ENCODE measurements at places on chromosomes 3 and 15.
A peak's percentile ranks its signal among the peaks of the same experiment; 100 is the strongest.

DNA sequence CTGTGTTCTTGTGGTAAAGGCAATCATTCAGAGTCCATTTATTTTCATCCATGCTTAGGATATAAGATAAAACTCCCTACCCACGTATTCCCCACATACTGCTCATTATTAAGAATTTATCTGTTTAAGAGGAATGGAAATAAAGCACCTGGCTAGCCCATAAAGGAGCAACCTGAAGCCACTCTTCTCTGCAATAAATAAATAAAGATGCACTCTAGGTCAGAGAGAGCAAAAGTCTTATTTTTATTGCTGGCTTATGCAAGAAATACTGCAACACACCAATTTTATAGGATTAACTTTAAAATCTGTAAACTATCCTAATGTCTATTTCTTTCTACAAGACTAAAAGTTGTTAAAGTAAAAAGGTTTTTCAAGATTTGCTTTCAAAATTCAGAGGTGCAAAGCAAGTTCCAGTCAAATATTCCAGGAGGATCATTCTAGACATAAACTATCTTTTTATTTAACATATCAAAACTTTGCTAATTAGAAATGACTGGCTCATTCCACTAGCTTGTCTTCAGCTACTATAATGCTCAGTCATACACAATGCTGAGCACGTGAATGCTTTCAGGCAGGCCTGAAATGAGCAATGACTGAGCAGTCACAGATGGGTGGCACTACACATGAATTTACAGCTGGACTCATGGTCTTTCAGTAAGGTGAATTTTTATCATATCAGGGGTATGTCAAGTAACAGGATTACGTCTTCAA is 7.1 kb downstream of the TJP1 start:
- DNase-seq, result no peak

- DNase-seq, result no peak
Observed at GRCh38 chr3:79724206-79724605, 43.6 kb downstream of the ROBO1 start.

GRCh38 chr3:24303057-24303754 is 191.4 kb downstream of the THRB start:
- no peak for DNase-seq

DNA sequence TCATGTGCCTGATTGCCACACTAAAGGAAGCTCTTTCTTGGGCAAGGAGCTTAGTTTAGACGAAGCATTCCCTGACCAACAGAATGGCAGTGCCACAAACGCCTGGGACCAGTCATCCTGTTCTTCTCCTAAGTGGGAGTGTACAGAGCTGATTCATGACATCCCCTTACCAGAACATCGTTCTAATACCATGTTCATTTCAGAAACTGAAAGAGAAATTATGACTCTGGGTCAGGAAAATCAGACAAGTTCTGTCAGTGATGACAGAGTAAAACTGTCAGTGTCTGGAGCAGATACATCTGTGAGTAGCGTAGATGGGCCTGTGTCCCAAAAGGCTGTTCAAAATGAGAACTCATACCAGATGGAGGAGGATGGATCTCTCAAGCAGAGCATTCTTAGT is 18.4 kb downstream of the SENP5 start:
- no peak for DNase-seq

DNA sequence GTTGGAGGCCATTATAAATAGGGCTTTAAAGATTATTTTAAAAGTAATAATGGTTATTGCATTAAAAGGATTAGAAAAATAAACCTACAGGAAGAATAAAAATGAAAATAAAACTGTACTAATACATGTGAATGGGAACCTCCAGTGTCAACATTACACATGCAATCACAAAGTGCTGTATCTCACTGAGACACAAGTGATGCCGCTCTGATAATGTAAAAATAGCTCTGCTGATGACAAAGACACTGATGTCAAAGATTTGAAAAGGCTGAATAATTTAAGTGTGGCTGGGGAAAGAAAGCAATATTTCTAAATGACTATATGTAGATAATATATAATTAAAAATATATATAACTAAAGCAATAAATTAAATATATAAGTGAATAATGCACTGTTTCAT is 129.1 kb upstream of the RAP2B start:
- no peak for DNase-seq

DNA sequence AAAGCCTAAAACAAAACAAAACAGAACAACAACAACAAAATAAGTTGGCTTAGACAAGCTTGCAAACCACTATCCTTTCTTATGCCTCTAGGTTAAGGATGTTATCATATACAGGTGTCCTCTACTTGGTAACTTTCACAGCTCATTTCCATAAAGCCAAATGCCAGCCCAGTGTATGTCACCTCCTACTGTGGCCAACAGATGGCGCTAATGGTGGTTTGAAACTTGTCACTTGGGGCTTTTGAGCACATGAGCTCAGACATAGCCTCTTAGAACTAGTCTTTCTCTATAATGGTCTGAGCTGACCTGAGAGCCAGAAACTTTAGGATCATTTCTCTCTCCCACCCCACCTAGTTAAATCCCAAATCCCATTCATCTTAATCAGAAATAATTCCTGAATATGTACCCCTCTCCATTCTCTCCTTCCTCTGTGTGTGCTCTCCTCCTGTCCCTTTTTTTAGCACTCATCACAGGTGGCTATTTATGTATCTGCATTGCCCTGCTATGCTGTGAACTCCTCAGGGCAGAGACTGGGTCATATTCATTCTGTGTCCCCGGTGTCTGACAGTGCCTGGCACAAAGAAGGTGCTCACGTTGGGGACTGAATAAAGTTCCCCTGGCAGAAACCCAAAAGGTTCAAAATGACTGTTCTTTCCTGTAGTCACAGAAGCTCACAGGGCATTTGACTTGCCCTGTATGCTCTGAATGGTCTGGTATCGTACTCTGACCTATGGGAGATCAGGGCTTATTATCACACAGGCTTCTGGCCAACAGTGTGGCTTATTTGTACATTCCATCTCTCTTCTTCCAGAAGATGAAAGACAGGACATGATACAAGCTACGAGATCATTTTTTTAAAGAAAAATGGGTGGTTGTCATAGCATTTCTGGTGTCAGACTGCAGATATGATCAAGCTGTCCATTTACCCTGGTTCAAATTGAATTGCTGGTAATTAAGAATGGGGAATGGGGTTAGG is 319.3 kb upstream of the AZI2 start:
- peak; percentile 18 for DNase-seq

GRCh38 chr3:101340591-101340990 is 20.2 kb upstream of the IMPG2 start:
- DNase-seq, result no peak

- no peak for DNase-seq
Observed at GRCh38 chr15:57881361-57881760, 174.8 kb downstream of the POLR2M start.

- no peak for DNase-seq
Observed at GRCh38 chr3:157499342-157499963, 3.8 kb downstream of the VEPH1 start.

DNA sequence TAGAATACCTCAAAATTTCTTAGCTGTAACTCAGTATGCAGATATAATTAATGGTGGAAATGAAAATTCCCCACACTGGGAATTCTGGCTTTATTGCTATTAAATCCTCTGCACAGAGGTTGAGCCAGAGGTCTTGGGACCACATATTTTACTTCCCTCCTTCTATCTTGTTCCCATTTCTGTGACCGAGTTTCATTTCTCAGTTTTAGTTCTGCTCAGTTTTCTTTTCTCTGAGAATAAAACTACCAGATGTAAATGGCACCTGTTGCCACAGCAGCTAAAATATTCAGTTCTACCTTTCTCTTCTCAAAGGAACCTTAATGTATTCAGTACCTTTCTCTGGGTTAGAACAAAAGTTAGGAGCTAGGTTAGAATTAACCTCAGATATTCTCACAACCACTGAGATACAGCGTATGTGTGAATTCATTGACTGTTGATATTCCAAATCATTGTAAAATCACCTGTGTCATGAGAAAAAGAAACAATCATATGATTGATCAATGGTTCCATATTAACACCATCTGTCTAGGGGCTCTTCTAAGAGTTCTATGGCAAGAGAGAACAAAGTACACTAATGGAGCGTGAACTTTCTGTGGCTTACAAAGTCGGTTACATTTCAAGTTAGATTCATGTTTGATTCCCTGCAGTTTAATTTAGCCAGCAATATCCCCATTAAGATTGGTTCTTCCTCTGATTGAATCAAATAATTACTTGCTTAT is 374.1 kb downstream of the EFHB start:
- DNase-seq, result no peak

DNA sequence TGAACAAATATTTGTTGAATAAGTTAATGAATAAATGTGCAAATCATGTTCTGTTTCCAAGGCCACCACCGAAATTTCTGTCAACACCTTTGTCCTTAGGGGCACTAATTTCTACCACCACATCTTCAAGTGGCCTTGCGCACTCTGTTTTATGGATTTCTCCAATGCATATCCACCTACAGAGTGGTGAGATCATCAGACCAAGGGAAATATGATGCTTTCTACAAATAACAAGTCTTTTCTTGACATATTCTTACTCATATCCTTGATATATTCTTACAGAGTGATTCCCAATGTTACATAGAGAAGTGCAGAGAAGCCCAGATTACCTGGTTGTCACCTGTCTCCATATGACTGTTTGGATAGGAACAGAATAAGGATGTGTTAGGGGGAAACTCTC is 36.1 kb upstream of the TMCO5A start:
- DNase-seq, result no peak

- DNase-seq, result no peak
Observed at GRCh38 chr3:156491192-156491591, 63.7 kb downstream of the SSR3 start.

GRCh38 chr3:55009372-55009771 is 81.5 kb upstream of the LRTM1 start:
- DNase-seq, result no peak

- DNase-seq, result no peak
Observed at GRCh38 chr15:43211224-43211735, 9.5 kb downstream of the EPB42 start.

DNA sequence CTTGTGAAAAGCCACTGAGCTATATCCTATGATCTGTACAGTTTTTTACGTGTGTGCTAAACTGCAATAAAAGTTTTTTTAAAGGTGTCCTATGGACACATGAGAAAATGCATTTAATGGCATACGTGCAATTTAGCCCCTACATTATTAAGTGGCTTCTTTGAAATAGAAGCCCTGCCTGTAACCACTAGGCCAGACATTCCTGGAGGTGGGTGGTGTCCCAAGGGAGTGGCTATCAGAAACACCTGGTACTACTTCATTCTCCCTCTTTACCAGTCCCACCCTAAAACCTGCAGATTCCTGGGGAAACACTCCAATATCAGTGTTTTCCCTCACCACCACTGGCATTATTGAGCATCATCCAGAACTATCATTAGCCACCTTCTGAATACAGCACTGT is 100.0 kb downstream of the OXNAD1 start:
- no peak for DNase-seq

- DNase-seq, result no peak
Observed at GRCh38 chr3:188465311-188465710, 311.4 kb downstream of the LPP start.

GRCh38 chr3:60622349-60622748 is 628.9 kb downstream of the FHIT start:
- DNase-seq, result no peak

DNA sequence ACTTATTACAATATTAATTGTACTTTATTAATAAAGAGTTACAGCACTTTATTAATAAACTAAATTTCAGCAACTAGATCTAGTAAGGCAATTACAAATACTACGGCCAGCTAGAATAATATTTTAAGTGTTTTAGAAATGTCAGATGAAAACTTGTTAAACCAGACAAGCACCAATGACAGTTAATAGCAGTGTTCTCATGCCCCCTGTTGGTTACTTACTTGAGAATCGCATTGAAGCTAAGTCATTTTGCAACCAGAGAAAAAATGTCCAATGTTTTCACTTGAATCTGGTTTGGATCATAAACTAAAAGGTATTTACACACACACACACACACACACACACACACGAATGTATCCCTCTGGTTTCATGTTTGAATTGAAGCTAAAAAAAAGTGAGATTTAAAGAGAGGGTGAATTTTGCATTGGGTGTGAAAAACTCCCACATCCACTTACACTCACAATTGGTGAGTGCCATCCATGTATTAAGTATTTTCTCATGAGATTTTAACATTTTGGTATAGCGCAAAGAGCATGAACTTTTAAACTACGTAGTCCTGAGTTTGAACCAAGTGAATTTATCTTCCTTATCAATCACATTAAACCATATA is 347.7 kb downstream of the ZBBX start:
- DNase-seq, result no peak

DNA sequence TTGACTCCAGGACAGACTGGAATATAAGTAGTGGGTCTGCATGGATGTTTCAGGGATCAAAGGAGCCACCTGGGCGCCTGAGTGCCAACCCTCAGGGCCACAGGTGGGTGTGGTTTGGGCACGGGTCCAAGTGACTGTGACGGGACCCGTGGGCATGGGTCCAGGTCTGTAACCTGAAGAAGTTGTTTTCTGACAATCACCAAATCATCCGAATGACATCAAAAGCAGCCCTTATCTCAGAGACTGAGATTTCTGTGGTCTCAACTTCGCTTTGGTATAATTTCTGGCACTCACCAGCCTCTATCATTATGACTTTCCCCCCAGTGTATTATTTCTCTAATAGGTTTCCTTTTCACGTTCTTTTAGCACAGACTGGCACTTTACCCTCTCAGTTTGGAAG is 24.4 kb downstream of the RLBP1 start:
- no peak for DNase-seq

- DNase-seq, result no peak
Observed at GRCh38 chr3:64031540-64032508, 8.5 kb upstream of the PSMD6 start.

- DNase-seq, result no peak
Observed at GRCh38 chr3:157590273-157590672, 87.1 kb upstream of the VEPH1 start.

Data from effector CD4-positive, alpha-beta T cell (primary cell).